ENCODE measurements at places on chromosomes 6 and 20.

- no peak for DNase-seq
These were observed 137.2 kb downstream of the MMUT start for GRCh38 chr6:49325891-49326290.

- DNase-seq, result no peak
These were observed 3.3 kb upstream of the HMGN4 start for GRCh38 chr6:26534681-26535465.

- DNase-seq, result no peak
These were observed 18.3 kb downstream of the ENTPD6 start for GRCh38 chr20:25213566-25214425.

GRCh38 chr6:12286373-12287110, 3.6 kb upstream of the EDN1 start:
- no peak for DNase-seq

DNA sequence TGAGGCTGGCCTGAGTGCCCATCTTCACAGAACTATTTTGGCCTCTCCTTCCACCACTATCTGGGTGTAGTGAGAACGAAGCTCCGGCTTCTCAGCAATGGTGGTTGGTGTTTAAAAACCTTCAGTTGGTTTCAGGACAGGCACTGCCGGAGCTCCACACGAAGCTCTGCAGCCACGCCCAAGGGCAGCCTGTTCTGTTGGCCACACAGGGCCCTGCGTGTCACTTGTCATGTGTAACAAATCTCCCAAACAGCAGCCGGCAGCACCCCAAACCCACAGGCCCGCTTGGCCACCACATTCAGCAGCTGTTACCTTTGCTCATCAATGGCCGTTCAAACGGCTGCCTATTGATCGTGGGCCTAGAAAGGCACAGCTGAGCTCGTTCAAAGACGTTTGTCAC, 97.5 kb downstream of the ERMARD start:
- no peak for DNase-seq

DNA sequence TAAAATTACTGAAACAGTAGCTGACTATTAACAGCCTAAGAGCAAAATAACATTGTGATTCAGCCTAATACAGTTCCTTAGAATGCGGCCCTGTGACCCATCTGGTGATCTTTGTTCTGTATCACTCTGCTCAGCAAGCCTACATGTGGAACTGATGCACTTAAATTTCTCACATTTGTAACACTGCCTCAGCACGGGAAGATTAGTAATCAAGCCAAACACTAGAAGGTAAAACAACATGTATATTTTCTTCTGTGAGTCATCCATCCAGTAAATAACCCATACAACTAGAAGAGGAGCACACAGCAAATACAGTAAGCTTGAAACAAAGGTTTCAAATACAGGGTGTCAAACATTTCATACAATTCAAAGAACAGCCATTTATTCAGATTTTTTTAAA, 189.7 kb upstream of the NOX3 start:
- DNase-seq, result no peak

Data from stimulated activated CD4-positive, alpha-beta T cell treated with anti-CD3 and anti-CD28 coated beads, Interleukin-1b, Interleukin-23, amount 100 ng/mL, for 24 hours (primary cell).